NCI-H187 (cell line): ENCODE measurements at places on chromosomes 1 and 21.

DNA sequence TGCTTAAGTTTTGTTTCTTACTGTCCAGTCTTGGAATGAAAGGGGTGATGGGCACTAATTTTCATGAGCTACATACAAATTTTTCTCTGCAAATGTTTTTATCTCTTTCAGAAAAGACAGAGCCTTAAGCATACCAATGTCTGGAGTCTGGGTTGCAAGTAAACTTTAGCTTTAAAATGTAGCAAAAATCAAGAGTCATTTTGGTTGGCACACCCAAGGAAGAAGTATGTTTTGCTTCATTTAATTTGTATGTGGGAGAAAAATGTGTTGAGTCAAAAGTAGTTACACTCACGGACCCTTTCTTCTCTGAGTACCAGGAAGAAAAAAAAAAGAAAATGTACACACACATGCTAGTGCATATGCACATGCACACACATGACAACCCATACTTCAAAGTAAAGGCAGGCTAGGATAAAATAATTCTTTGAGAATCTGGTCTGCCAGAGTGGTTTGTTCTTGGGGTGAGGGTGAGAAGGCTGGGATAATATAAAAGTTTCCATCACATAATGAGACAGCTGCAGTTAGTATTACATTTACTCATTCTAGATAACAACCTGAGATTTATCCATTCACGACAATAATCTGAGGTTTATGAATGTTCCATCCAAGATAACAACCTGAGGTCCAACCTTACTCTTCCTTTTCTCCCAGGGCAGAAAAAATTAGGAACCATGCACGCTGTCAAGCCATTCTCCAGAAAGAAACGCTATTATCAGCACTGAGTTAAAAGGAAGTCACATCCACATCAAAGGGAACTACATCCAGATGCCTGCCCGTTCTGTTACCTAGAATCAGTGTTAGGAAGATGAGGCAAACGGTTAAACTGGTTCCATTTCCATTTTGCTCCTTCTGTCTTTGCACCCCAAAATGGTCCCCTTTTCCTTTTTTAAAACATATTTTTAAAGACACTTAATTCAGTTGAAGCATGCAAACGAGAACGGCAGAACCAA, 9.3 kb downstream of the DPYD start:
- no peak for DNase-seq

- no peak for DNase-seq
Observed at GRCh38 chr21:33015756-33016155, 10.0 kb upstream of the OLIG2 start.

GRCh38 chr21:42344631-42345030, 6.2 kb downstream of the TFF2 start:
- DNase-seq: no peak

- DNase-seq: no peak
Observed at GRCh38 chr1:175191659-175192058, 917 bp downstream of the KIAA0040 start.

- DNase-seq: no peak
Observed at GRCh38 chr1:70874818-70875217, 172.8 kb downstream of the PTGER3 start.
